ENCODE measurements at places on chromosomes 12 and 14.
A peak's percentile ranks its signal among the peaks of the same experiment; 100 is the strongest.

DNA sequence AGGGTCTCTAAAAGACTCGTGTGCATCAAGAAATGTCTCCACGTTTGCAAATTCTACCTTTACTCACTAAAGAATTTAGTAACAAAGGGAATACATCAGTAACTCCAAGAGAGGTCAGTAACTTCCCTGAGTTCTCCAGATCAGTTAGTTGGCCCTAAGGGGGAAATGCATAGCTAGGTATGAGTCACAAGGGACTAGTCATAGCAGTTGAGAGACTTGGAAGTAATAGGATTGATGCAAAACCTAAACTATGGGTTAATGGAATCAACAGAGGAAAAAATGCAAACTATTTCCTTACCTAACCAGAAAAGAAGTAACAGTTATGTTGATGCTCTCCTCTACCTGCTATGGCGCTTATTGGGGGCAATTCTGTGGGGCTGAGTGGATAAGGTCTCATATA lies 148.8 kb upstream of the GARIN6 start:
- DNase-seq = no peak

DNA sequence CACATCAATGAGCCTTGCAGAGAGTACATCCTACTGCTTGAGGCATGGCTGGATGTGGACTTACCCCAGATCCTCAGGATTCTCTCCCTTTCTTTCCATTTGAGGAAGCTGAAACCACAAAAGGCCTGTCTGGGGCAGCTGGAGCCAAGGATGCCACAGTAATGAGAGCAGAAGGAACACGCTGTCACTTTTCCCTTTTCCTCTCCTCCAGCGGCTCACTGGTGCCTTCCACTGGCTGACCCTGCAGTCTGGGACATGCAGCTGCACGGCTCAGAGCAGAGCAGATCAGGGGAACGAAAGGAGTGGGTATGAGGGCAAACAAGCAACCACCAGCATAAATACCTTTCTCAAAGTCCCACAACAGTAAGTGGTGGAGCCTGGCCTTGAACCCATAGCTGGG lies 78.2 kb downstream of the GAS2L3 start:
- DNase-seq = no peak

- no peak for DNase-seq
Measured at GRCh38 chr12:55955344-55955743, 10.5 kb downstream of the PMEL start.

DNA sequence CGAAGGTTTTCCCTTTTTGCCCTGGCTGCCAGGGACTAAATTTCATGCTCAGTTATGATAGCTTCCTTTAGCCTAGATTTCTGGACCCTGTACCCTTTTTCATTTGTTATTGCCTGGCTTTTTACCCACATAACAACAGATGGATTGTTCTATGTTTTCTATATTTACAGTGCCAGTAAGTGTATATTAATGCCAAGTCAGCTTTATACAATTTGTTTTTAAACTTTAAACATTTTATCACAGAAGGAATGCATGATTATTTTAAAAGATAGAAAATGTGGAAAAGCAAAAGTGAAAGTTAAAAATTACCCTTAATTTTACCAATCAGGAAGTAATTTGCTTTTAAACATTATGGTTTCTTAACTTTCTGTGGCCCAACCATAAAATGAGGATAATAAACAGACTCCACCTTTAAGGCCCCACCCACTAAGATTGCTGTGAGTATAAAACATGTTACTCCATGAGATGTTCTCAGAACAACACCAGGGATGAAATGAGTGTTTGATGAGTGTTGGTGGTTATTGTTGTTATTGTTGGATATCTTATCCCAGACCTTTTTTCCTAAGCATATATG lies 496.8 kb downstream of the EGLN3 start:
- DNase-seq = no peak

GRCh38 chr12:121181181-121181580 lies 28.7 kb upstream of the P2RX4 start:
- no peak for DNase-seq

GRCh38 chr12:123850246-123851134 lies 88.4 kb downstream of the DNAH10 start:
- DNase-seq = no peak

DNA sequence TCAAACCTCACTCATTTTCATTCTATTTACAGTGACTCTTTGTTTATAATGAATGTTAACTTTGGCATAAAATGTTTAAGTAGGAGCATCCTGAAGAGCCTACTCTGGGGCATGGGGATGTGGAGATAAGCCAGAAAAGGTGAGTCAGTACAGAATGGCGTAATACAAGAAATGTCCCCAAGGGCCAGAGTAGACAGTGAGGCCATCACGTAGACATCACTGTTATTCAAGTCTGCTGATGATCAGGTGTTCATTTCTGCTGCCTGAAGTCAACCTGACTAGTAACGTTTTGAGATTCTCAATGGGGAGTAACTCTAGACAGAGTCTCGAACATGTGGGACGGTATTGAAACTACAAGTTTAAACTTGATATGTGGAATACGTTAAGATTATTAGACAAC lies 47.6 kb upstream of the PKP2 start:
- DNase-seq = no peak

GRCh38 chr14:33762161-33762851 lies 188.6 kb downstream of the EGLN3 start:
- DNase-seq = no peak

DNA sequence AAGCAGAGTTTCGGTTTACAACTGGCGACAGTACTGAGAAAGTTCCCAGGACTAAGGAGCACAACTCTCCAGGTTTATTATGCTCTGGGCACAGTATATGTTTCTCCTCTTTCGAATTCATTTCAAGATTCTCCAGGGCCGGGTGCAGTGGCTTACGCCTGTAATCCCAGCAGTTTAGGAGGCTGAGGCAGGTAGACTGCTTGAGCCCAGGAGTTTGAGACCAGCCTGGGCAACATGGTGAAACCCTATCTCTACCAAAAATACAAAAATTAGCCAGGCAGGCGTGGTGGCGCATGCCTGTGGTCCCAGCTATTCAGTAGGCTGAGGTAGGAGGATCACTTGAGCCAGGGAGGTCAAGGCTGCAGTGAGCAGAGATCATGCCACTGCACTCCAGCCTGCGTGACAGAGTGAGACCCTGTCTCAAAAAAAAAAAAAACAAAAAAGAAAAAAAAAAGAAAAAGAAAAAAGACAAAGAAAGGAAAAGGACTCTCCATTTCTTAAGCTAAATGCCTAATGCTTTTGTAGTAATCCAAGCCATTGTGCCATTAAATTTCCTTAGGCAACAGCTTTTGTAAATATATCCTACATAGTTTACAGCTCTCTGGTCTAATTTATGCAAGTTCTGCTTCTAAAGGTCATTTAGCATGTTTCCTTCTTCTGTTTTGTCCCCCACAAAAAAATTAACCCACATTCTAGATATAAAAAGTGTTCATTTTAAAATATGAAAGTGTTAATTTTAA lies 34.8 kb downstream of the ATL1 start:
- DNase-seq = no peak

GRCh38 chr12:94762943-94763342 lies 112.6 kb upstream of the TMCC3 start:
- no peak for DNase-seq

DNA sequence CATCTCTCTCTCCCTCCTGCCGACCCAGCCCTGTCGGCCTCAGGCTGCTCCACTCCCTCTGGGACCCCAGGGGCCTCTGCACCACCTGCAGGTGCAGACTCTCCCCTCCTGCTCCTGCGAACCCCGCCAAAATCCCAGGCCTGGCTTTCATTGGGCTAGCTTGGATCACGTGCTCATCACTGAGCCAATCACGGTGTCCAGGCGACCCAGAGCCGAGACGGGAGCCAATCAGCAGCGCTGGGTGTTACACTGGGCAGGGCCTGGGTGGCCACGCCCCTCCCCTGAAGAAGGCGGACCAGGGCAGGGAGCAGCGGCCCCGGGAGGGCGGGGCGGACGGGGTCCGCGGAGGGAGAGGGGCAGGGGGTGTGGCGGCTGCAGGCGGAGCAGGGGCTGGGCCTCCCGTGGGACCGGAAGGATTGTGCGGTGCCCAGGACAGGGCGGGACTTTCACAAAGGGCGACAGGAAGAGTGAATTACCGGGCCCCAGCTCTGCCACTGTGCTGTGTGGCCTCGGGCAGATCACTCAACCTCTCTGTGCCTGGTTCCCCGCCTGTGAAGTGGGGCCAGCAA lies 66.6 kb upstream of the FBRSL1 start:
- no peak for DNase-seq

DNA sequence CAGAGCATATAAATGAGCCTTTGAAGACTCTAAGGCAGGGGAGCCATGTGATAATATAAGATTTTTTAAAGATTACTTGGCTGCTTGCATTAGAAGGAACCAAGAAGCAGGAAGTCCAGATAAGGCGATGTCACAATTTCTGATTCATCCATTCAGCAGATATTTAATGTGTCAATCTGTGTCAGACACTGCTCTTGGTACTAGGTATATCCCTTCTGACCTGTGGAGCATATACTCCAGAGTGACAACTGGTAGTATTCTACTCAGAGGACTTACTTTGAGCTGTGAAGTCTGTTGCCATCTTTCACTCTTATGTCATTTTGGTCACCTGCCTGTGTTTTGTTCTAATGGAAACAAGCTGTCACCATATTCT lies 10.7 kb downstream of the EID3 start:
- no peak for DNase-seq

GRCh38 chr12:113242026-113242418 lies 20.8 kb downstream of the TPCN1 start:
- DNase-seq = peak; percentile 92

GRCh38 chr14:88351966-88352691 lies 29.1 kb upstream of the KCNK10 start:
- DNase-seq = no peak

GRCh38 chr14:56891226-56891625 lies 80.9 kb upstream of the OTX2 start:
- no peak for DNase-seq

- no peak for DNase-seq
Measured at GRCh38 chr12:132450418-132451171, 39.4 kb upstream of the FBRSL1 start.
